Motor neuron (in vitro differentiated cells): ENCODE measurements at places on chromosomes 5 and 9. TPM values are rescaled to one million over a fixed set of nuclear protein-coding genes. Genes with fewer than 3 reads are reported as not detected.
A peak's percentile ranks its signal among the peaks of the same experiment; 100 is the strongest.

DNA sequence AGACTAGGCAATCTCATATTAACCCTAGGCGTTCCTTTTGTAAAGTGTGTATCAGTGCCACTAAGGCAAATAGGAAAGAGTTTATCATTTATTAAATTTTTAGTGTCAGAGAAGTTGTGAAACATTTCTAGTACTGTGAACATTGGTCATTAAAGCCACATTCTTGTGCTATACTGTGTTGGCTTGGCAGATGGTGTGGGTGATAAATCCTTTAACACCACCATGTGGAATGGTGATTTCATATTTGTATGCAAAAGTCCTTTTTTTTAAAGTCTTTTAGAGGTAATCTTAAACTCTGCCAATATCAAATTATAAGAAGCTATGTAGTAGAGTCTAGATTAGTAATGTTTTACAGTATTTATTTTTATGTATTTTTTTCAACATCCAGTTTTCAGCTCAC is 18.1 kb downstream of the SLC12A2 start:
- no peak for ATAC-seq

DNA sequence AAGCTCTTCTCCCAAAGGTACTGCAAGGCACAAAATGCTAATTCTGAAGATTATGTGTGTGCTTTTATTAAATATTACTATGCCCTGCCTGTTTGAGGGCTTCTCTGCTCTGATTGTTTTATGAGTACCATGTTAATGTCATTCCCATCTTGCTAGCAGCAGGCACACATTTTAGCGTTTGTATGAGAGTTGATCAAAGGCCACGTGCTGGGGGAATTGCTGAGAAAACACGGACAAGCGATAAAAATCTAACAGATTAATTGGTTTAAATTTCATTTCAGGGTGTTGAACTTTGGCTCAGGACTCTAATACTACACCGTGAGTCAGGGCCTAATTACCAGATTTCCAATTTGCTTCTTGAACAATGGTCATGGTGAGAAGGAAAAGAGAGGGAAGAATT is 298.4 kb downstream of the EBF1 start:
- peak; percentile 26 for ATAC-seq

GRCh38 chr9:12230708-12231107 is 462.5 kb upstream of the TYRP1 start:
- no peak for ATAC-seq

DNA sequence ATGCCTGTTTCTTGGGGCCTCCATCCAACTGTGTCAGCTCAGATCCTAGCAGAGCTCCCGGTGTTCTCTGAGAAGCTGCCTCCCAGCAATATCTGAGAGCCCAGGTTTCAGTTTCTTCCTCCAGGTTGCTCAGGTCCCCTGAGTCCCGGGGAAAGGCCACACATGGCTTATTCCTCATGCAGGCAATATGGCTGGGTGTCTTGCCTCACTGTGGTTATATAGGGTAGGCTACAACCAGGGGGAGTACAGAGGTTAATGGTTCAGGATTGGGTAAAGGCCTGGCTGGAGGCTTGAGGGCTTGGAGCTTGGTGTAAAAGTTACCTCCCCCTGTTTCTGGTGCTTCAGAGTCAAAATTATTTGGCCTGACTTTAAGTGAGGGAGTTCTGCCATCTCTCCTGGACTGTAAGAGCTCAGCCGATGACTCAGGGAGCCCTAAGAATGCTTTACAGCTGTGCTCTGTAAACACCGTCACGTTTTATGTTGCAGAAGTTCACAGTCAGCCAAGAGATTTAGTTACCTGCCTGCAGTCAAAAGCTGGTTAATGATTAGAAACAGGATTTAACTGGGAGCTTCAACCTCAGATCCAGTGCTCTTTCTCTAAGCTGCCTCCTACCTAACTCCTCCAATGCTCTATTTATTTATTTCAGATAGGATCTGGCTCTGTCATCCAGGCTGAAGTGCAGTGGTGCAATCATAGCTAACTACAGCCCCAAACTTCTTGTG is 24.3 kb upstream of the UBAP2 start:
- peak; percentile 51 for ATAC-seq

- ATAC-seq: peak; percentile 48
Measured at GRCh38 chr9:26170190-26170589, 491.9 kb upstream of the TUSC1 start.

- peak; percentile 96 for ATAC-seq
Measured at GRCh38 chr5:142769793-142770649, at the start of gene ARHGAP26. ARHGAP26 (plus strand) TSS chr5:142770377; CDS start chr5:142770762, 385 bp downstream.

GRCh38 chr9:17833846-17834245 is 255.0 kb downstream of the SH3GL2 start:
- no peak for ATAC-seq

- ATAC-seq: no peak
Measured at GRCh38 chr9:100170556-100170955, 71.5 kb downstream of the INVS start.

PHF24 gene
- 1.2 and 1.4 TPM in 2 replicates for total RNA-seq

PCDHGA12 gene
- total RNA-seq: 1.6 and 3.2 TPM in 2 replicates

CDC14B gene
- 10.3 and 12.1 TPM in 2 replicates for total RNA-seq

NSMF gene
- 116 and 144 TPM in 2 replicates for total RNA-seq

TMEM167A gene
- total RNA-seq: 71.6 and 75.2 TPM in 2 replicates

OR1L1 gene
- not detected in 2 replicates for total RNA-seq
